ENCODE measurements at places on chromosomes 16 and 17.

DNA sequence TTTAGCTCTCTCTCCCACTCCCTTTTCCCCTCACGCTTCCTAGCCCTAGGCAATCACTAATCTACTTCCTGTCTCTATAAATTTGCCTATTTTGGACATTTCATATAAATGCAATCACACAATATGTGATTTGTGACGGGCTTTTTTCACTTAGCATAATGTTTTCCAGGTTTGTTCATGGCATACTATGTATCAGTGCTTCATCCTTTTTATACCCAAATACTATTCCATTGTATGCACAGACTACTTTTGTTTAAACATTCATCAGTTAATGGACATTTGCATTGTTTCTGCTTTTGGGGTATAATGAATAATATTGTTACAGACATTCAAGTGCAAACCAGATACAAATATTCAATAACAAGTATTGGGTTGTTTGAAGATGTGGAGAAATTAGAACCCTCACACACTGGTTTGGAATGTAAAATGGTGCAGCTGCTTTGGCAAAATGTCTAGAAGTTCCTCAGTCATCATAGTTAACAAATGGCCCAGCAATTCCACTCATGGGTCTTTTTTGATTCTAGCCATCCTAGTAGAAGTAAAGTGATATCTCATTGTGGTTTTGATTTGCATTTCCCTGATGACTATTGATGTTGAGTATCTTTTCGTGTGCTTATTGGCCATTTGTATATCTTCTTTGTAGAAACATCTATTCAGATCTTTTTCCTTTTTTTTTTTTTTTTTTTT lies 67.7 kb downstream of the TBX4 start:
- no peak for DNase-seq

- DNase-seq: no peak
Measured at GRCh38 chr17:12730931-12731521, 58.3 kb upstream of the ARHGAP44 start.

GRCh38 chr17:39662551-39663339 lies 2.4 kb upstream of the TCAP start:
- DNase-seq: no peak

GRCh38 chr17:82077617-82078358 lies 12.2 kb upstream of the DUS1L start:
- no peak for DNase-seq

GRCh38 chr17:72466199-72466598 lies 345.4 kb downstream of the SOX9 start:
- DNase-seq: no peak

GRCh38 chr17:64532409-64532808 lies 25.6 kb downstream of the CEP95 start:
- no peak for DNase-seq

- no peak for DNase-seq
Measured at GRCh38 chr17:82223517-82223916, 5.3 kb upstream of the SLC16A3 start.

DNA sequence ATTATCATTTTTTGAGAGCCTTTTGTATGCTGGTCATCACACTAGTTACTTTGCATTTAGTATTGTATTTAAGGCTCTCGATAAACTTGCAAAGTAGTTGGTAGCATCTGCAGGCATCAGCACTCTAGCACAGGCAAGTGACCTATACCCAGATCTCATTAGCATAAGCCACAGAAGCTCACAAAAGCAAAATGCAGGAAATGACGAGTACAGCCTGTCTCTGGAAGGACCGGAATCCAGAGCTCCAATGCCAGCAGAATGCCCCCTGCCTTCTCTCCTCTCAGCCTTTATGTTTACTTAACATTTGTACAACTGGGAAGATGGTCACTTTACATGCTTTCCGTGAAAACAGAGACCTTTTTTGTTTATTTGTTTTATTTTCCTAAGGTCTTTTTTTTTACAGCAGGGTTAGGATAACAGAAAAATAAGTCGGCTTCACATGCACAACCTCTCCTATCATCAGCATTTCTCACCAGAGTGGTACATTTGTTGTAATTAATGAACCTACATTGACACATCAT lies 45.4 kb upstream of the MYOCD start:
- no peak for DNase-seq

DNA sequence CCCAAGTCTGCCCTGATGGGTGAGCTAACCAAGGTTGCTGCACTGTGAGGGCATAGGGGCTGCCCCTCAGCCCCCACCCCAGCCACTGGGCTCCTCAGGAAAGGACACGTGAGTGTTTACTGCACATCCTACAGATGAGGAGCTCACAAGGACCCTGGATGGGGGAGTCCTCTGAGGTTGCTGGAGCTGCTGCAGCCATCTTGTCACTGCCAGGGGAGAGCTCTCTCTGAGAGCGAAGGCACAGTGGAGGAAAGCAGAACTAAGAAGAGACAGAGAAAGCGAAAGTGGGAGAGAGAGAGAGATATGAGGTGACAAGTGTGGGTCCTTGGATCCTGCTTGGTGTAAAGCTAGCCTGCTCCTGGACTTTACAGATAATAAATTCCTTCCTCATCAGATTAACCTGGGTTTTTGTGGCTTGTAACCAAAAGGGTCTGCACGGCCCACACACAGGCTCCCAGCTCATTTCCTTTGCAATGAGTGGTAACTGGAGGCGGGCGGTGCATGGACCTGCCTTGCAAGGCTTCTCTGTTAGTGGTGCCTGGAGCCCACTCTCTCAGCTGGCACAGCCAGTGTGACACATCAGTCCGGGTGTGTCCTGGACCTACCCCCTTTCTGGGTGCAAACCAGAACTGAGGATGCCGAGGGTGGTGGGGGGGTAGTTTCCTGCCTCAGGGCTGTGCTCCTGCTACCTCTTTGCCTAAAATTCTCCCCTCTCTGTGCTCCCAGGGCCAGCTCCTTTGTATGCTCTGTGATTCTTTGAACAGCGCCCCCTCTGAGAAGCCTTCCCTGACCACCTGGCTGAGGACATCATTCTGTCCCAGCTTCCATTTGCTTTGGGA lies 14.2 kb downstream of the SNX20 start:
- peak; percentile 47 for DNase-seq

- no peak for DNase-seq
Measured at GRCh38 chr17:55735731-55736405, 13.2 kb upstream of the TMEM100 start.

- no peak for DNase-seq
Measured at GRCh38 chr16:87295259-87295658, 21.9 kb downstream of the C16orf95 start.

GRCh38 chr17:40341808-40342503 lies 22.6 kb downstream of the GJD3 start:
- DNase-seq: no peak

- no peak for DNase-seq
Measured at GRCh38 chr17:74543406-74543805, 2.5 kb downstream of the CD300C start.

DNA sequence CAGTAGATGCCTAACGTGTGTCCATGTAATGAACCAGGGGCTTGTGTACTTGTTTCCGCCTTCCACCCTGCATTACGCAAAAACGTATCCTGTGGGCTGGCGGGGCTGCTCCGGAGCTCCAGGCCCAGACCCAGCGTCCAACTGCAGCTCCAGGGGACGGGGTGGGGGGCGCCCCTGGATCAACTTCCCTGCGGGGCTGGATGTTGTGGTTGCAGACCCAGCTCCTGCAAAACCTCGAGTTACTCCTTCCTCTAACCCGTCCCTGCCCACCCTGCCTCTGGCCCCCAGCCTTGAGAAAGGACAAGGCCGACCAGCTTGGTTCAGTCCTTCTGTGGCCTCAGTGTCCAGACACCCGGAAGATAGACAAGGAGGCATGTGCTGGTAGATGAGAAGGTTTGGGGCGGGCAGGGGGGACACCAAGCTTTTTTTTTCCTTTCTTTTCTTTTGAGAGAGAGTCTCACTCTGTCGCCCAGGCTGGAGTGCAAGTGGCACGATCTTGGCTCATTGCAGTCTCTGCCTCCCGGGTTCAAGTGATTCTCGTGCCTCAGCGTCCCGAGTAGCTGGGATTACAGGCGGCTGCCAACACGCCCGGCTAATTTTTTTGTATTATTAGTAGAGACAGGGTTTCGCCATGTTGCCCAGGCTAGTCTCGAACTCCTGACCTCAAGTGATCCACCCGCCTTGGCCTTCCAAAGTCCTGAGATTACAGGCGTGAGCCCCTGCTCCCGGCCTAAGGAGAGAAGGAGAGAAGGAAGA lies 731 bp upstream of the EXOC7 start:
- no peak for DNase-seq

DNA sequence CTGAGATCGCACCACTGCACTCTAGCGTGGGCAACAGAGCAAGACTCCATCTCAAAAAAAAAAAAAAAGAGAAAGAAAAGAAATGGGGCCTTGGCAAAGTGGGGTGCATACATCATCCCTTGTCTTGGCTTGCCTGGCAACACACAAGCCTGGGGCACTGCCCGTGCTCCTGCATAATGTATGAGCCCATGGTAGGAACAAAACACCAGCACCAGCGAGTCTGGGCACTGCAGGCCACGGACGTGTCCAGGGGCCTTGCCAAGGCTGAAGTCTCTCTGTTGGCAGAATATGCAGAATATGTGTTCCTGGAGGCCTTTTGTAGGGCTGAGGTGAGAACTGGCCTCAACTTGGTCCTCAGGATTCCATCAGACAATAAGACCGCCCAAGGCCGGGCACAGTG lies 15.7 kb upstream of the ALDOA start:
- no peak for DNase-seq

DNA sequence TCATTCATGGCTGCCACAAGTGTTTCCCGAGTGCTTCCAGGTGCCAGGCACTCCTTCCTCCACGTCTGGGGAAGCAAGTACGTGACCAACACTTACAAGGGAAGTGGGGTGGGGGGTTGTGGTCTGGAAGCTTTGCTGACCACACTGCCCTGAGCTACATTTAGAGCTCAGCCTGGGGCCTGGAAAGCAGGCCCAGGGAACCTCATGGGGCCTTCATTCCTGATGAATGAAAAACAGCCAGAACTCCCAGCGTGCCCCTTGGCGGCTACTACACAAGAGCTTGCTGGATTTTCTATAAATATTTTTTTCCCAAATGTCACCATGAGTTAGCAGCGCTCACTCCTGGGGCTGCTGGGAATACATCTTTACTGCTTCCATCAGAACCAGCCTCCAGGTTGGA lies 73.3 kb downstream of the ABCC12 start:
- DNase-seq: no peak

DNA sequence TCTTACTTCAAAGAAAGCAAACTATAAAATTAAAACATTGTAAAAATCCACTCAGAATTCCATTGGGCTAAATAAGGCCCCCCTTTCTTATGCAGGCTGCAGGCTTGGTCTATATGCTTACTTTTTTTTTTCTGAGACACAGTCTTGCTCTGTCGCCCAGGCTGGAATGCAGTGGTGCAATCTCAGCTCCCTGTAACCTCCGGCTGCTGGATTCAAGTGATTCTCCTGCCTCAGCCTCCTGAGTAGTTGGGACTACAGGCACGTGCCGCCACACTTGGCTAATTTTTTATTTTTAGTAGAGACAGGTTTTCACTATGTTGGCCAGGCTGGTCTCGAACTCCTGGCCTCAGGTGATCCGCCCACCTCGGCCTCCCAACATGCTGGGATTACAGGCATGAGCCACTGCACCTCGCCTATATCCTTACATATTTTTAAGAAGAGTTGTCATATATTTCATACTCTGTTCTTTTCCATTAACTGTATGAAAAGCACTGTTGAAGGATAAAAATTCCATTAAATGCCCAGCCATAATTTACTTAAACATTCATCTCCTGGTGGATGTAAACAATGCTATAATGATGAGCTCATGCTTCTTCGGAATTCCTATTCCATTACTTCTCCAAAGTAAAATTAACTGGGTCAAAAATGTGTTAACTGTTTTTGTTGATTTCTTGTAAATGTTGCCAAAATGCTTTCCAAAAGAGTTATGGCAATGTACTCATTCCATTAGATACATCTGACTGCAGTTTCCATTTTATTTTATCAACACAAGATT lies 17.8 kb downstream of the SNN start:
- no peak for DNase-seq

DNA sequence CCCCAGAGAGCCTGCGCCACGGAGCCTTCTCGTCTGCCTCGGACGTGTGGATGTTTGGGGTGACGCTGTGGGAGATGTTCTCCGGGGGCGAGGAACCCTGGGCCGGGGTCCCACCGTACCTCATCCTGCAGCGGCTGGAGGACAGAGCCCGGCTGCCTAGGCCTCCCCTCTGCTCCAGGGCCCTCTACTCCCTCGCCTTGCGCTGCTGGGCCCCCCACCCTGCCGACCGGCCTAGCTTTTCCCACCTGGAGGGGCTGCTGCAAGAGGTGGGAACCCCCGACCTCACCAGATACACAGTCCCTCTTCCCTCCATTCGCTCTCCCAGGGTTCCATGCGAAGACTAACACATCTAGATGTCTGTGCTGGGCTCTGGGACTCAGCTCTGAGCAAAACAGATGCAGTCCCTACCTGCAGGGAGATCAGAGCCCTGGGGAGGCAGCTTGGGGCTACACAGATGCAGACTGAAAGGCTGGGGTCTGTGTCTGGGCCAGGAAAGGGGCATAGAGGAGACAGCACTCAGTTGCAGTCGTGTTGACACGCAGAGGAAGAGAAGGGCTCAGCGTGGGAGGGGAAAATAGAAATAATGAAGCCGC lies 3.7 kb downstream of the TNK1 start:
- DNase-seq: no peak

DNA sequence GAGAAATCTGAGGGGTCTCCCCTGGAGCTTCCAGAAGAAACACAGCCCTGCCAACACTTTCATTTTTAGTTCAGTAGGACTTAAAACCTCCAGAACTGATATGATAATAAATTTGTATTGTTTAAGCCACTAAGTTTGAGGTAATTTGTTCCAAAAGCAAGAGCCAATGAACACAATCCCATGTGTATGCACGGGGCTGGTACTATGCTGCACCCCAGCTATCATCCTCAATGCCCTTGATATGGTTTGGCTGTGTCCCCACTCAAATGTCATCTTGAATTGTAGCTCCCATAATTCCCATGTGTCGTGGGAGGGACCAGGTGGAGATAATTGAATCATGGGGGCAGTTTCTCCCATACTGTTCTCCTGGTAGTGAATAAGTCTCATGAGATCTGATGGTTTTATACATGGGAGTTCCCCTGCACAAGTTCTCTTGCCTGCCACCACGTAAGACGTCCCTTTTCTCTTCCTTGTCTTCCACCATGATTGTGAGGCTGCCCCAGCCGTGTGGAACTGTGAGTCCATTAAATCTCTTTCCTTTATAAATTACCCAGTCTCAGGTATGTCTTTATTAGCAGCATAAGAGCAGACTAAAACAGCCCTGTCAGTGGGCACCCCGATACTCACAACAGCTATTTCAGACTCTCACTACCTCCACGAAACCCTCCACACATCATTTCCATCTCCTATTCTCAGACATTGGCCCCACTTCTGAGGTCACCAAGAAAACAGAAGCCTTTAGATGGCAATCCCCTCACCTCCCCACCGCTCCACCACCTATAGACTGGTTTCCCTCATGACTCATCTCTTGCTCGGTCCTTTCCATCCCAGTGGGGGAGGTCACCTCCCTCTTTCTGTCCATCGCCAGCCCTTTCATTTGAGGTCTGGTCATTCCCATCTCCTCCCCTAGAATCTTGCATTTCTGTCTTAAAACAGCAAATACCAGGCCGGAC lies 8.9 kb upstream of the CACNG1 start:
- DNase-seq: no peak

DNA sequence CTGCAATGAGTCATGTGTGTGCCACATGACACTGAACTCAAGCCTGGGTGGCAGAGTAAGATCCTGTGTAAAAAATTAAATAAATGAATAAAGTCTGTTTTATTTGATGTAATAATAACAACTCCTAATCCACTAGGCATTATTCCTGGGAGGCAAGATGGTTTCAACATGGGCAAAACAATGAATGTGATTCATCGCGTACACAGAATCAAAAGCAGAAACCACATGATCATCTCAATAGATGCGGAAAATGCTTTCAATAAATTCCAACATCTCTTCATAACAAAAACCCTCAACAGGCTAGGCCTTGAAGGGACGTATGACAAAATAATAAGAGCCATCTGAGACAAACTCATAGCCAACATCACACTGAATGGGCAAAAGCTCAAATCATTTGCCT lies 195.4 kb downstream of the CDH11 start:
- DNase-seq: no peak

Data from activated gamma-delta T cell treated with Interleukin-2 at 50 U/mL for 16 hours (primary cell).